ENCODE measurements at places on chromosomes 7 and 10.

DNA sequence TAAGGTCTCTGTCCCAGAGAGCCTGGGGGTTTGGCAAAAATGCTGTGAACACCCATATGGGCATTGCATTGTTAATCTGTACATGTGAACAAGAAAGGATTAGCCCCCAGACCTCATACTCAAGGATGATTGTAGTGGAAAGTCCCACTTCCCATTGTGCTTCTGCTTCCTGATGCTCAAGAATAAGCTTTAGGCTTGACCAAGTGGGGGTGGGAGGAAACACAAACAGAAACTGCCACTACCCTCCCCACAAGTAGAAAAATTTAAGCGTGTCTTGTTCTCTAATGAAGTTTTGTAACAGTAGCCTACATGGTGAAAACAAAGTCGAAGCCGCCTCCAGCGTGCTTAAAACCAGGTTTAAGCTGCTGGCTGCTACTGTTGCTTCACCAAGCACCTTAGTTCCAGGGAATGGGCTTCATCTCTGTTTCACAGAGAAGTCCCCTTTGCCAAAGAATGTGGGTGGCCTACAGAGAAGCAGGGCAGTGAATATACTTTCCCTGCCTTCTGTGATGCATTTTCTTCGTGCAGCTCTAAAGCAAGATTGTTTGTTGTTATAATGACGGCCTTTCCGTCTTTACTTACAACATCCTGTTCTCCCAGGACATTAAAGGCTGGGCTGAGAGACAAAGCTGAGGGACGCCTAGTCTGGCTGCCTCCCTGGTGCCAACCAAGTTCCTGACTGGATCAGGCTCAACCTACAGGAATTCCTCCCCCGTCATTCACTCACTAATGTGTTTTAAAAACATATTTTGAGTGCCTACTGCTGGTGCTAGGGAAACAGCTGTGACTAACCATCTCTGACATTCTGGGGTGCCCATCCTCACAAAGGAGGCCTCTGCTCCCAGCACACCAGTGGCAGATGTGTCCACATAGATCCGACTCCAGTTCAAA, 32.1 kb upstream of the CCSER2 start:
- no peak for DNase-seq

DNA sequence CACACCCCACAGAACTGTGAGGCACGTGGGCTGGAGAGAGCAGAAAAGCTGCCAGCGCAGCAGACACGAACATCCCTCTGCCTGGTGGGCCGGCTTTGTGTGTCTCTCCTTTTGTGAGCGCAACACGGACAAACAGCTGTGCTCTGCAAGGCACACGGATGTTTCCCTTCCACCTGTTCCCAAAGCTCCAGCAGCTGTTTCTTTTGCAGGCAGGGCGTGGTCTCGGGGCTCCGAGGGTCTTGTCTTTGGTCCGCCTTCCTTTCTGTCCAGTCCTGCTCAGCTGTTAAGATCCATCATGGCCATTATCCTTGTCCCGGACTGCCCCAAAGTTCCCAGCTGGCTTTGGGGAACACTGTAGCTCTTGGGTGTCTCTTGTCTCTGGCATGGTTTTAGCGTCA, 32.7 kb upstream of the SH2B2 start:
- no peak for DNase-seq

DNA sequence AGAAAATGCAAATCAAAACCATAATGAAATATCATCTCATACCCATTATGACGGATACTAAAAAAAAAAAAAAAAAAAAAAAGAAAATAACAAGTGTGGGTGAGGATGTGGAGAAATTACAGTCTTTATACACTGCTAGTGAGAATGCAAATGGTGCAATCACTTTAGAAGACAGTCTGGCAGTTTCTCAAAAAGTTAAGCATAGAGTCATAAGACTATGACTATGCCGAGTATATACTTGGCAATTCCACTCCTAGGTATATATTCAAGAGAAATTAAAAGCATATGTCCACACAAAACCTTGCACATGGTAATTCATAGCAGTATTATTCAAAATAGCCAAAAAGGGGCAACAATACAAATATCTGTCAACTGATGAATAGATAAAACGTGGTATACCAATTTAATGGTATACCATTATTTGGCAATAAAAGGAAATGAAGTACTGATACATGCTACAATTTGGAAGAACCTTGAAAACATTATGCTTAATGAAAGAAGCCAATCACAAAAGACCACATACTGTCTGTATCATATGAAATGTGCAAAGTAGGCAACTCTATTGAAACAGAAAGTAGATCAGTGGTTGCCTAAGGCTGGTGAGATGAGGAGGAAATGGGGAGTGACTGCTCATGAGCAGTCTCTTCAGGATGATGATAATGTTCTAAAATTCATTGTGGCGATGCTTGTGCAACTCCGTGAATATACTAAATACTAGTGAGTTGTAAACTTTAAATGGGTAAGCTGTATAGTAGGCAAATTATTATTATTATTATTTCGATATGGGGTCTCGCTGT, 90.1 kb upstream of the NANOS1 start:
- DNase-seq = no peak

DNA sequence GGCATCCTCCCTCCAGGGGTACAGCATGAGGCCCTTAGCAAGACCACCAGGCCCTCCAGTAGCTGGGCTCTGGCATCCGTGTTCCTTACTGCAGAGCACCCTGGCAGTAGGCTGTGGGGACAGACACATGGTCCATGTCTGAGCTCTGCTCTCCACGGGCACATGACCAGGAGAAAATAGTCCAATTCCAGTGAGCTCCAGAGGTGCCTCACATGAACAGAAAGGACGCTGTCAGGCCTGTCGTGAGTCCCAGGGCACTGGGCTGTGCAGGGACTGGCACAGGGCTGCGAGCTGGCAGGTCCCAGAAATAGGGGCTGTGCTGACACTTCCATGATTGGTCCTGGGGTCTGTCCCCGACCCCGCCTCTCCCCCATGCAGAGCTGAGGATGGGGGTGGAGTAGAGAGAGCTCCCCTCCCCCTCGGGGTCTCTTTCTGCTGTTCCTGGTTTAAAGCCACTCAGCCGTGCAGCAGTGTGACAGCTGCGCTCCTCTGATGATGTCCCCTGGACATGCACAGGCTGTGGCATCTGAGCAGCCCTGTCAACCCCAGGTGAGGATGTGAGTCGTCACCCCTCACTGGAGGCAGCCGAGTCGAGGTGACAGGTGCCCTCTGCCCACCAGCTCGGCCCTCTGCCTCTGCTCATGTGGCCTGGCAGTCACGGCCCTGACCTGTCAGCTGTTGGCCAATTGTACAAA, 25.2 kb upstream of the ZNF488 start:
- DNase-seq = no peak

DNA sequence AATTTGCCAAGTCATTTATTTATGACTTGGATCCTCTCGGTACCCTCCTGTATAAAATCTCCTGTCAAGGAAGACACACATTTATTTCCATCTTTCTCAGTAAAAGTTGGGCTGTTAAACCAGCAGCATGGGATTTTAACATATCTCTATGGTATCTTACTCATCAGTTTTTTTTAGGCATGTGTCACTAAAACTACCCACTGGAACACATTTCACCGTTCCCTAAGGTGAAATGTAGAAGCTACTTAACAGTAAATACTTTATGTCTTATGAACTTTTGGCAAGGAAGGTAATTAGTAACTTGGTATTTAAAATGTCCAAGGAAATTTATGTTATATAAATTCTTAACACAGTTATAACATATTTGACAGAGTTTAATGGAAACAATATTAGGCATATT, 152.5 kb upstream of the HDAC9 start:
- no peak for DNase-seq

DNA sequence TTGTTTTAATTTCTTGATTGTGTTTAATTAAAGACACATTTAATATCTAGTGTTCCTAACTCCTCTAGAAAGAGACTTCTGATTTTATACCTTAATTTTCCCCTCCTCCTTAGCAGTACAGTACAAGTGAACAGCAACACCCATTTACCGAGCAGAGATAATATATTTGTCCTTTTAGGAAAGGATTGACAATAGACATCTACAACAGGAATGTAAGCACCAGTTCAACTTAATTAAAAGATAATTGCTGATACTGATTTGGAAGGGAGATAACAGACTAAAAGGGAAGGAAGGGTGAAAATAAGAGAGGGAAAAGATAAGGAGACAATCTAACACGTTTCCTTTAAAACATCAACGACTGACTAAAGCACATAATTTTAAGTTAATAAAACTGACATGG, 119.3 kb downstream of the SRPK2 start:
- no peak for DNase-seq

DNA sequence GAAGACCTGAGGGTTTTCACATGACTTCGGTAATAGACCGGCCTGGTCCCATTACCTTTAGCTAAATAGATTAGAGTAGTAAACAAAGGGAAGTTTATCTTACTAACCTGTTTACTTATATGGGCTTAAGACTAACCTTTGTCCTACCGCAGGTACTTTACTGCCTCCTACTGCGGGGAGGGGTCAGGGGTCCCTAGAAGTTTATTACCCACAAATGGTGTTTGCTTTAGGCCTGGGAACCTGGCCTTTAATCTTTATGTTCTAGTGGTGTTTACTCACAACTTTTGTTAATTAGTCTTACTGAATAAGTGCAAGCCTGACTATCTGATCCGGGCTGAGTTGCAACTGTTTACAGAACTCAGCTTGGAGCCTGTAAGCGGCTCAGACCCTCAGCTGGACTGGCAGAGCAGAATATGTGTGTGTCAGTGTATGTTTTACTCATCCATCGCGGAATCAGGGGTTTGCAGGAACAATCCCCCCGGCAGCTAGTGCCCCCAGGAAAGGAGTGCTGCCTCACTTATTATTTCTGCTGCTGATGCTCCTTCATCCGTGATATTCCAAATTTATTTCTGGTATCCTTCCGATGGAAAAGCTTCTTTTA, 578.9 kb upstream of the SEMA3D start:
- no peak for DNase-seq

GRCh38 chr7:25926009-25926408, 226.0 kb upstream of the NFE2L3 start:
- no peak for DNase-seq

- DNase-seq = no peak
These were observed 99.5 kb upstream of the MXI1 start for GRCh38 chr10:110107887-110108286.

DNA sequence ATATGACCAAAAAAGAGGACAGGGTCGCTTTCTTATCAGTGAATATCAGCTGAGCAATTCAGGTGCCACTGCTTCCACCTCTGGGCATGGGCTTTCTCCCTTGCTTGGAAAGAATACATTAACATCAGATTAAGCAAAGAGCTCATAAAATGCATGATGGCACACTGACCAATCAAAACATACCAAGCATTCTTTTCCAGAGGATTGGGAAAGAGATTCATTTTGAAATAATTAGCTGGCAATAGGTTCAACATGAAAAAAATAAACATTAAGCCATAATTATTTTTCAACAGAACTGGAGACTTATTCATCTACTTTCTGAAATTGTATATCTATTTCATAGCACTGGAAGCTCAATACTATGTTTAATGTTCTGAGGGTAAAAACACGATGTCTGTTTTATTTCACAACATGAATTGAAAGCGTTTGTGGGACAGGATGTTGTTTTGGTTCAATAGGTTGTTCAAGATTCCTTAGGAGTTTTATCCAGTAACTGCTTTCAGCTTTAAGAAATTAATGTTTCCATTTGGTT, 53.2 kb downstream of the TFAM start:
- DNase-seq = no peak

- no peak for DNase-seq
These were observed 154.1 kb downstream of the LHFPL3 start for GRCh38 chr7:104482362-104483037.

GRCh38 chr10:25084447-25084846, 68.0 kb downstream of the THNSL1 start:
- no peak for DNase-seq

- no peak for DNase-seq
These were observed 247.1 kb downstream of the CRPPA start for GRCh38 chr7:16174253-16174652.

DNA sequence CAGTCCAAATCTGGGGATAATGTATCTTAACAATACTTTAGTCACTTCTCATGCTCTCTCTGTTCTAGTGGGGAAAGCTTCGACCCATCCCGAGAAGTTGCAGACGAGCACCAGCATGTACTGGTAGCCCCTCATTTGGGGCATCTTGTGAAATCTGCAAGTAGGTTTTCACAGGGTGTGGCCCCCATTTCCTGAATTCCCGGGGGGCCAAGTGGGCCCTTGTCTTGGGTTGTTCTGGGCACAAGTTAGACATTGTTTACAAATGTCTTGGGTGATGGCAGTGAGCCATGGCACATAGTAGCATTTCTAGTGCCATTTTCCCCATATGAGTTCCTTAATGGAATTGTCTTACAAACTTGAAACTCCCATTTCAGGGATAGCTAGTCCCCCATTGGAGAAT, 216.7 kb upstream of the KCND2 start:
- DNase-seq = no peak
